CD14-positive monocyte (primary cell): ENCODE measurements at places on chromosomes 3 and 15.
A peak's percentile ranks its signal among the peaks of the same experiment; 100 is the strongest.

DNA sequence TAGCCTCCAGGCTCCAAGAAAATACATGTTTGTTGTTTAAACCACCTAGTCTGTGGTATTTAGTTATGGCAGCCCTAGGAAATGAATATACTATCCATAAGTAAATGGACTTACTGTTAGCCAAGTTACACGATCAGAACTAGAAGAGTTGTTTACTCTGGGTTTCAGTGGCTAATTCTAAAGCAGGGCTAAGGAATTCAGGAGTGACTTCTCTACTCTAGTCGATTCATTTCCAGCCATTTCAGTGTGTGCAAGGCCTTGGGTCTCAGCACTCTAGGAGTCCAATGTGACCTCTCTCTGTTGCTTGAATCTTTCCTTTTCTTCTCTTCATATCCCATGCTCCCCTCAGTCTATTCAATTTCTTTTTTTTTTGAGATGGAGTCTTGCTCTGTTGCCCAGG lies 66.7 kb downstream of the BHLHE40 start:
- H3K27ac ChIP-seq: no peak overlapping the region
- H3K4me3 ChIP-seq: no peak overlapping the region
- DNase-seq: no peak
- H3K4me1 ChIP-seq: no peaks in the 10 kb centered on the region
- H3K36me3 ChIP-seq: no peaks in the 10 kb centered on the region
- H3K27me3 ChIP-seq: no peaks in the 10 kb centered on the region

DNA sequence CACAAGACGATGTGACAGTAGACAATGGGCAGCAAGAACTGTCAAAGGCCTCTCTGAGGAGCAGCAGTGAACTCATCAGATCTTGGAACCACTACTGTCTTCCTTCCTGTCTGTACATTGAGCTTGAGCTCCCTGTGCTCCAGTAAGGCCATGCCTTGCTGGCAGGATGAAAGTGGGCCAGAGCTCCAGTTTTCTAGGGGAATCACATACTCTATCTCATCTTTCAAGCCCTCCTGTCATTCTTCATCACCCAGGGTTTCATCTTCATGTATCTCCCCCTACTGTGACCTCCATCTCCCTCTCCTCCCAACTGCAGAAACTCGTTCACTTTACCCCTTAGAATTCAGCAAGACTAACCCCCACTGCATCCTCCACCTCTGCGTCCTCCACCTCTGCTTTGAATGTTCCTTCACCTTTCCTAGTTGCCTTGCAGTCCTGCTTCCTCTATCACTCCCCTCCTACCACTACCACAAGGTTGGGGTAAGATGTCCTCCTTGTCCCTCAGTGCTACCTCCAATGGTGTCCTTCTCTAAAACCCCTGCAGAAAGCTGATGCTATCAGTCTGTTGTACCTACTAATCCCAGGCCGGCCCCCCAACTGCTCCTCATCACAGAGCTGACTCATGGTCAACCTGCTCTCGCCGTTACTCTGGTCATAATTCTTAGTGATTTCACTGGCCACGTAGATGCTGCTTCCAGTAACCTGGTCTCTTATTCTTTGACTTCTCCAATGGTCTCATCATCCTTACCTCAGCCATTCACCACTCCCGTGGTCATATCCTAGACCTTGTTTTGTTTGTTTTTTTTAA lies 22.3 kb downstream of the NKIRAS1 start:
- H3K27me3 ChIP-seq: no peaks in the 10 kb centered on the region
- no peak overlapping the region for H3K27ac ChIP-seq
- no peak for DNase-seq
- H3K4me1 ChIP-seq: peaks cover 1% of the 10 kb centered on the region
- no peak overlapping the region for H3K4me3 ChIP-seq

DNA sequence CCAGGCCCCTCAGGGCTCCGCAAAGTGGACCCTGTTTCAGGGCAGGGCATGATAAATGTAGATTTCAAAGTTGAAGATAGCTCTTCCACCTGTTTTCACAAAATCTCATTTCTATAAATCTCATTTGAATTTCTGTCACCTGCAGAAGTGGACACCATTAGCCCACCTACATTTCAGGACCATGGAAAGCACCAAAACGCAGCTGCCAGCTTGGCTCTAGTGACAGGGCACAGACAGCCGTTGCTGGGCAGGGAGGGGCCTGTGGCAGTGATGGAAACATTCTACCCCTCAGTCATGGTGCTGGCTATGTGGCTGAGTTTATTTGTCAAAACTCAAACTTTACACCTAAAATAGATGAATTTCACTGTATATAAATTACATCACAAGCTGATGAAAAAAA lies 40.4 kb downstream of the PRR23E start:
- no peak for DNase-seq
- no peaks in the 10 kb centered on the region for H3K4me1 ChIP-seq
- no peaks in the 10 kb centered on the region for H3K36me3 ChIP-seq
- H3K4me3 ChIP-seq: no peak overlapping the region

DNA sequence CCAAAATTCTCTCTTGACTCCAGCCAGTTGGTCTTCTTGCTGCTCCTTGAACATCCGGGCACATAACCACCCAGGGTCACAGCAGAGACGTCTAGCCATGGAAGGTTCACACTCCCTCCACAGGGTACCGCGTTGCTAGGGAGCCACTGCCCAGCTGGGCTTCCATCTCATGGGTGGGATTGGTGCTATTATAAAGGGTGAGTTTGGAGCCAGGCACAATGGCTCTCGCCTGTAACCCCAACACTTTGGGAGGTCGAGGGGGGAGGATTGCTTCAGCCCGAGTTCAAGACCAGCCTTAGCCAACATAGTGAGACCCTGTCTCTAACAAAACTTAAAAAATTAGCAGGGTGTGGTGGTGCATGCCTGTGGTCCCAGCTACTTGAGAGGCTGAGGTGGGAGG lies 17.5 kb upstream of the SKOR1 start:
- no peak overlapping the region for H3K4me3 ChIP-seq
- no peak for DNase-seq
- H3K27ac ChIP-seq: no peak overlapping the region
- no peaks in the 10 kb centered on the region for H3K36me3 ChIP-seq
- no peaks in the 10 kb centered on the region for H3K4me1 ChIP-seq

DNA sequence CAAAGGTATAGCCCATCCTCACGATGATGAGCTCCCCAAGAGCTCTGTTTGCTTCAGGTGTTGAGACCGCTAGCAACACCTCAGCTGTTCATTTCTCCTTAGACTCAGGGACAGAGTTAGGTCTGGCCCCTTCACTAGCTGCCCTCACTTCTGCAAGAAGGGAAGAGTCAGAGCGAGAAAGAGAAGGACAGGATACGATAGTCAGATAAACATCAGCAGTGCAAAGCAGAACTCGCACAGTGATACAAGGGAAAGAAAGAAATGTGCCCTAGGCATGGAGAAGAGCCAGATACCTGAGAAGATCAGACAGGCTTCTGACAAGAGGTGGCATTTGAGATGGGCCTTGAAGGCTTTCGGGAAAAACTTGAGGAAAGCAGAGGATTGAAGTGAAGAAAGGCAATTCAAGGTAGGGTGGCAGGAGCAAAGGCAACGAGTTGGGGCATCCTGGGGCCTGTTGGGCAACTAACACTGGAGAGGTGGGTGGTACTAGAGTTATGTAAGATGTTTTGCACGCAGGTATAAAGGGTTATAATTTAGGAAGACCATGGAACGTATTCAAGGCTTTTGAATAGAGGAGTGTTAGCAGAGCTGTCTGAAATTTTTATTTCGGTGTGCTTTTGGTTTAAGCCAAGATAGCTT lies 106.0 kb downstream of the PGPEP1L start:
- H3K27me3 ChIP-seq: no peaks in the 10 kb centered on the region
- H3K36me3 ChIP-seq: peaks cover 4% of the 10 kb centered on the region
- H3K27ac ChIP-seq: peak overlapping the region; percentile 20
- DNase-seq: no peak

GRCh38 chr3:192489579-192489978 lies 237.8 kb downstream of the FGF12 start:
- no peak for DNase-seq
- no peaks in the 10 kb centered on the region for H3K27me3 ChIP-seq
- no peak overlapping the region for H3K4me3 ChIP-seq
